ENCODE measurements at places on chromosomes 12 and 14.

DNA sequence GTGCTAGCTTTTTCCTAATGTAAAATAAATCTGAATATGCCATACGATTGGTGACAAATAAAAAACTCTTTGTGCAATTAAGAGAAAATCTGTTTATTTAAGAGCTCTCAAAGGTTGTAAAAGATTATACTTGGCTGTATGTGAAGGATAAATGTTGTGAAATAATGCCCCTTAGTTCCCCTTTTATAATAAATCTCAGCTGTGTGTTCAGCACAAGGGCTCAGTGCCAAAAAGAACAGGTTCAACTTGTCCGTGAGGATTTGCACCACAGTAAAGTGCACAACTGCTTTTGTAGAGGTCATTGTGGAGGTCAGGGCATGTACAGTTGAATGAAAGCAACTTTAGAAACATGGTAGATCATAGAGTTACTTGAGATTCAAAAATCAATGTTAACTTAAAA is 118.6 kb downstream of the TRMT5 start:
- DNase-seq = no peak

- DNase-seq = no peak
These were observed 50.7 kb downstream of the LIN52 start for GRCh38 chr14:74135426-74135825.

DNA sequence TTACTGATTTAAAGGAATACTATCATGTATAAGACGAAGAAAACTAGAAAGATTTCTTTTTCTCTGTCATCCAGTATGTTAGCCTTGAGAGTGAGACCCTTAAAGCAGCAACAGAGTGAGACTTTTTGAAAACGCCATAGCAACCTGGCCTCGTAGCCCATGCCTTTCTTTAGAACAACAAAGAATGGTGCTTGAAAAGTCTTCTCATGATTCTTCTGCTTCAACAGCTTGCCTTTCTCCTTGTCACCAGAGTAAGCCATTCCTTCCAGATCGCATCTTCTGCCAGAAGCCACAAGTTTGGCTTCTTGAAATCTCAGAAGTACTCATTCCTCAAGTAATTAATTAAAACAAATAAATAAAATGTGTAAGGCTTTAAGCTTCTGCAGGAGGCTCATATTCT is 109.3 kb downstream of the PDE3A start:
- no peak for DNase-seq

DNA sequence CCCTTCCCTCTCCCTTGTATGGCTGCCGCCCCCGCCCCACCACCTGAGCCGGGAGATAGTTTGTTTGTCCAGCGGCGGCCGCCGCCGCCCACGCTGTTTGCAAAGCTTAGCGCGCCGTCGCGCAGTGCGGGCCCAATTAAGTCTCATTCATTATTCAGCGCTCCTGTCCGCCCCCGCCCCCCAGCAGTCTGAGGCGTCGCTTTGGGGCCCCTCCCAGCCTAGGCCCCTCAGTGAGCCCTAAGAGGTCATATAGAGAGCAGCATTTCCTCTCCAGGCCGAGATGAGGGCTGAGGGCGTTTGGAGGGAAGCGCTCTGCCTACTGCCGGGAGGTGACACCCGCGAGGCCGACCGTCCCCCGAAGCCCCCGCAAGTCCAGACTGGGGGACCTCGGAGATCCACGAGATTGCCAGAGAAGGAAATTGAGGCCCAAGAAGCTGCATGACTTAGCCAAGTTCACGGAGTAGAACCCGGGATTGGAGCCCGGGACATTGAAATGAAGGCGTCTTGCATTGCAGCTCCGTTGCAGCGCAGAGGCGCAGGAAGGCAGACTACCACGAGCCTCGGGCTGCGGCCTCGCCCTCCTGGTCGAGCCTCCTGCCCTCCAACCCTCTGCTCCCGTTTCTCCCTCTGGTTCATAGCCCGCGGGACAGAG is at the start of gene DNAJC22:
DNAJC22 (plus strand) TSS at position 230 of the 652 bp plus-strand sequence. CDS start 1,985 bp downstream, outside the sequence.
- DNase-seq = no peak

- DNase-seq = no peak
These were observed 442.5 kb upstream of the PDE3A start for GRCh38 chr12:19925841-19926240.

- no peak for DNase-seq
These were observed 43.2 kb downstream of the RFX4 start for GRCh38 chr12:106625976-106626375.

GRCh38 chr12:15278816-15279658 is 43.3 kb upstream of the PTPRO start:
- DNase-seq = peak; percentile 13

- no peak for DNase-seq
These were observed 16.7 kb upstream of the TMEM229B start for GRCh38 chr14:67505254-67505653.

GRCh38 chr12:38392554-38393144 is 76.1 kb downstream of the ALG10B start:
- peak; percentile 28 for DNase-seq

GRCh38 chr14:102321456-102322422 is 2.2 kb downstream of the ZNF839 start:
- no peak for DNase-seq

- no peak for DNase-seq
These were observed 17.6 kb downstream of the MBIP start for GRCh38 chr14:36302823-36303222.

DNA sequence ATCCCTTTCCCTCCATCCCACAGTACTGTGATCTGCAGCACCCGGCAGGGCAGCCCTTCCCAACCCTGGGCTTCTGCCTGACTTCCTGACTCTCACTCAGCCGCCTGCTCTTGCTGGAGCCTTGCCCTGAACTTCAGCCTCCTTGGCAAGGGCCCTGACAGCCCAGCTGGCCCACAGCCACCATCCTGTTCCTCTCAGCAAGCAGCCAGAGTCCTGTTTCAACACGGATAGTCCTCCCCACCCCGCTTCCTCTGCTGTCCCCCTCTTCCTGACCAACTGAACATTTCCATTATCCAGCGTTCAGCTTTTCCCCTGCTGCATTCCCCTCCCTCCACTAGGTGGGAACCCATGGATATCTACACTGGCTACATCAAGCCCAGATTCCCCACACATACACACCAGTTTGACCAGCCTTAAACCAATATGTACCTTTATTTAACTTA is 74.0 kb upstream of the MDM1 start:
- DNase-seq = no peak

DNA sequence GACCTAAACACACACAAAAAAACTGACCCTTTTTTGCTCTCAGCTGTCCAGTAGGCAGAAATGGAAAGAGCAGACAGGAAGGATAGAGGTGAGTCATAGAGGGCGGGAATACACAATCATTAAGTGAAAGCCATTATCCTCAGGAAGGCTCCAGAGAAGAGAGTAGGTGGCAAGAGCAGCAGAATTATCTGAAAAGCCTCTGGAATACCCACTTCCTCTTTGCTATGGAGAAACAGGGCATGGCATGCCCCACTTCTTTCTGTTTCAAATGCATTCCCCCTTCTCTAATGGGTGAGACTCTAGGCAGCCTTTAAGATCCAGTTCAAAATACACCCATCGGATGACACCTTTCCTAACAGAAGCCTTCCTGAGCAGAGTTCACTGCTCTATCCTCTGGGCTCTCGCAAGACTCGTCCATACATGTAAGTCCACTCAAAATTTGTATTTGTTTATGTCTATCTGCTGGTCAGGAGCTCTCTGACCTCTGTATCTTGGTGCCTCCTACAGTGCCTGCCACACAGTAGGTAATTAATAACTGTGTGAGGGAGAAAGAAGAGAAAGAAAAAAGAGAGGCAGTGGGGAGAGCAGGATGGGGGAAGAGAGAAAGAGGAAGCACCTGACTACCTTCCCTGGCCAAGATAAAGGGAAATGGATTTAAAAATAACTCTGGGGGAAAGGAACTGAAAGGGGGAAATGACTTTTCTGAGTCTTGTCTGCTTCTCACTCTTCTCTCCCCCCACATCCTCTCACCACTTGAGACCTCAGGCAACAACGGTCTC is 8.5 kb downstream of the KLHL33 start:
- DNase-seq = peak; percentile 48

DNA sequence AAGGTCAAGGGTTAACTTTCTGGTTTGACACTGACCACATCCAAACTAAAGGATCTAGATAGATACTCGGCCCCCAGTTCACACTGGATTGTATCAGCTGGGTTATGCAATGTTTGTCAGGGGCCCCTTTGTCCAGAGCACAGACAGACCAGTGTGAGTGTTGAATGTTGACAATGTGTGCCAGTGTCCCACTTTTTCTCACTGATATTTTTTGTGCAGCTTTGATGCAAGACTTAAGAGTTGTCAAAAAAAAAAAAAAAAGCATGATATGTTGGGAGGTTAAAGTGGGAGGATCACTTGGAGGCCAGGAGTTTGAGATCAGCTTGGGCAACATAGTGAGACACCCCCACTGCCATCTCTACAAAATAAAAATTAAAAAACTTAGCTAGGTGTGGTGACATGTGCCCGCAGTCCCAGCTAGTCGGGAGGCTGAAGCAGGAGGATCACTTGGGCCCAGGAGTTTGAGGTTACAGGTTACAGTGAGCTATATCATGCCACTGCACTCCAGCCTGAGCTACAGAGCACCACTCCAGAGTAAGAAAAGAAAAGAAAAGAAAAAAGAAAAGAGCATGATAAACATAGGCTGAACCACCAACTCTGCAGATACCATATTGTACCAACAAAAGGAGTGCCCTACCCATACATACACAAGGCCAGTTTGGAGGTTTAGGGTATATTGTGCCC is 97.5 kb downstream of the LGR5 start:
- no peak for DNase-seq

DNA sequence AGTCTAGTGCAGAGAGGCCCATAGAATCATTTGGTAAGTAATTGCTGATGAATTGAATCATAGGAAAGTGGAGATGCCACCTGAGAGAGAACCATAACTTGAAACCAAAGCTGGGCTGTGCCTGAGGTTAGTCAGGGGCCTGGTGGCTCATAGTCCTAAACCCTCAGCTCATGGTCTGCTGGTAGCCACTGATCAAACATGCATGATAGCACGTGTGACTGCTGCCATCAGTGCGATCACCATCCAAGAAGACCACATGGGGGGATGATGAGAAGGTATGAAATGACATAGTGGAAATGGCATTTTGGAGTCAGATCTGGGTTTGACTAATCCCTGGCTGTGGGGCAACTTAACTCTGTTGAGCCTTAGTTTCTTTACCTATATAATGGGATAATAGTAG is 190.5 kb downstream of the CACNA1C start:
- DNase-seq = no peak

DNA sequence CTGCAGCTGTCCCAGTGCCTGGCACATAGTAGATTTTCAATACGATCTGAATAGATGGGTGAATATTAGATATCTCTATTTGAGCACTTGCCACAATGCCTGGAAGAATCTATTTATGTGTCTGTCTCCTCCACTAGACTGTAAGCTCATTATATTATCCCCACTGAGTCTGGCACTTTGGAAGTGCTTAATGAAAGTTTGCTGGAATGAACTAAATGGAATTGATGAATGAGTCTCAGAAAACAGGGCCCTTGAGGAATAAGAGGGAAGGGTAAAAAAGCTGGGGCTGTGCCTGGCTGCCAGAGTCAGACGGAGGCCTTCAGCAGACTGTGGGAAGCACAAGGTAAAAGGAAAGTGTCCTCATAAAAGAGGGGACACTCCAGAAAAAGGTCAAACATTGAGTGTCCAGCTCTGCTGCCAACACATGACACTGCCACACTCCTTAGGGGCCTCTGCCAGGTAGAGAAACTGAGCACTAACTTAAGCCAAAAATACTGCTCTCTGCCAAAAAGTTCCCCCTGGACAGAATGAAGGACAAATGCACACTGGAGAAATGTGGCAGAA is 39.3 kb downstream of the GLT8D2 start:
- DNase-seq = no peak

- no peak for DNase-seq
These were observed 147.7 kb downstream of the CALM1 start for GRCh38 chr14:90544566-90544965.

DNA sequence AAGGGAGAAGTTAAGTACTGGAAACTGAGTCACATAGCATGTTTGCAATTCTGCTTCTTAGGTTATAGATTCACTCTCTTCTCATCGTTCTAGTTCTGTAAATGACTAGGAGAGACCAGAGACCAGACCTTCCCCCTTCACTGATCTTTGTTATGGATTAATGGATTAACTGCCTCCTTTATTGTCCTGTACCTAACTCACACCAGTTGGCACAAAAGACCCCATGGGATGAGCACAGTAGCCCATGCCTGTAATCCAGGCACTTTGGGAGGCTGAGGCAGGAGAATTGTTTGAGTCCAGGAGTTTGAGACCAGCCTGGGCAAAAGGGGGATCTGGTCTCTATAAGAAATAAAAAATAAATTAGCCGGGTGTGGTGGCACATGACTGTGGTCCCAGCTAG is 20.8 kb downstream of the BCAT1 start:
- DNase-seq = no peak

DNA sequence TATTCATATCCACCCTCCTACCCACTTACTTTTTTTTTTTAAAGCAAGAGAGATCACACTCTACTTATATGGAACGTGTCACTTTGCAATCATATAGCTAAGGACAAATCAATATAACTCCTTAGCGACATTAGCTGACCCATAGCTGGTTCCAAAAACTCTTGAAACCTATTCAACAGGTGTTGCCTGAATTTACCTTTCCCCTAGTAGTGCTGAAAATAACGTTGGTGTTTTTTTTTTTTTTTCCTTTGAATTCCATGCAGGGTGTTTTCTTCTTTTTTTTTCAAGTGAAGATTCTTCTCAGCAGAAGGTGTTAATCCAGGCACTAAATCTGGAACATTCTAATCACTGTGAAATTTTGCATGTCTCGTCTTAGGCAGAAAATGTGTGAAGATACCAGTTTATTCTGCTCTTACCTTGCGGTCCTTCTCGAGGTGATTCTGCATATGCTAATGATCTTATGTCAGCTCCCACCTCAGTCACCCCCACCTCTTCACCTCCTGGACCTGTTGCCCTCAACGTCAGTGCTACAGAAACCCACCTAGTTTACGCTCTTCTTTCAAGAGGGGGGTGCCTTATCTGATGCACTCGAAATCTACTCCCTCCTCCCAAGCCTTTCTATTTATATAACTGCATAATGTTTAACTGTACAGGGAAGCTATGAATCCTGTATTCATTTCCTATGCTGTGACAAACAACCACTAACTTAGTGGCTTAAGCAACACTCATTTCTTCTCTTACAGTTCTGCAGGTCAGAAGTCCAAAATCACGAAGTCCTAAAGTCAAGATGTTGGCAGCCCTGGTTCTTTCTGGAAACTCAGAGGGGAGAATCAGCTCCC is 7.1 kb upstream of the VPS37B start:
- DNase-seq = no peak

GRCh38 chr12:26867080-26867479 is 34.1 kb upstream of the ITPR2 start:
- peak; percentile 75 for DNase-seq
